ENCODE measurements at places on chromosomes 1 and 21. TPM values are rescaled to one million over a fixed set of nuclear protein-coding genes. Genes with fewer than 3 reads are reported as not detected.

DNA sequence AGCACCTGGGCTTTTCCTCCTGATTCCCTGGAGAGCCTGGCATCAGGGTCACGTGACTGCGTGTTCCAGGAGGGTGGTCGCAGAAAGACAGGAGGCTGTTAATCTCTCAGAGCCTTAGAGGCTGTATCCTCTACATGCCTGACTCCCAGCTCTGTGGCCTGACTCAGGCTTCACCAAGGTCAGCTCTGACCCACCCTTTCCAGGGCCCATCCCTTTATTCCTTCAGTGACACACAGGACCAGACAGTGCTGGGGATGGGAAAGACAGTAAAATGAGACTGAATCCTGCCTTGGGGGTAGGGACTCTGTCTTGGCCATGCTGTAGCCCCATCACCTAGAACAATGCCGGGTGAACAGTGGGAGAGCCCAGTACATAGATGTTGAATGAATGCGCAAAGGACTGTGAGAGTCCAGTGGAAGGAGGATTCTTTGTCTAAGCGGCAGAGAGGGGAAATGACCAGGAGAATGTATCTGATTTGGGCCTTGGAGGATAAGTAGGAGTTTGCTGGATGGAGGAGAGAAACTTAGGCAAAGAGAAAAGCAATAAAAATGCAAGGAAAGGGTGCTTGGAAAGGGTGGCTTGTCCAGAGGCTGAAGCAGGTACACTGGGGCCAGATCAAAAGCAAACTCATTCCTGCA lies 33.0 kb downstream of the EPHX1 start:
- no peak for DNase-seq

- DNase-seq, result no peak
Observed at GRCh38 chr1:9045861-9046510, 19.8 kb upstream of the SLC2A7 start.

GRCh38 chr1:150152772-150153456 lies 3.2 kb downstream of the PLEKHO1 start:
- peak; percentile 87 for DNase-seq

DNA sequence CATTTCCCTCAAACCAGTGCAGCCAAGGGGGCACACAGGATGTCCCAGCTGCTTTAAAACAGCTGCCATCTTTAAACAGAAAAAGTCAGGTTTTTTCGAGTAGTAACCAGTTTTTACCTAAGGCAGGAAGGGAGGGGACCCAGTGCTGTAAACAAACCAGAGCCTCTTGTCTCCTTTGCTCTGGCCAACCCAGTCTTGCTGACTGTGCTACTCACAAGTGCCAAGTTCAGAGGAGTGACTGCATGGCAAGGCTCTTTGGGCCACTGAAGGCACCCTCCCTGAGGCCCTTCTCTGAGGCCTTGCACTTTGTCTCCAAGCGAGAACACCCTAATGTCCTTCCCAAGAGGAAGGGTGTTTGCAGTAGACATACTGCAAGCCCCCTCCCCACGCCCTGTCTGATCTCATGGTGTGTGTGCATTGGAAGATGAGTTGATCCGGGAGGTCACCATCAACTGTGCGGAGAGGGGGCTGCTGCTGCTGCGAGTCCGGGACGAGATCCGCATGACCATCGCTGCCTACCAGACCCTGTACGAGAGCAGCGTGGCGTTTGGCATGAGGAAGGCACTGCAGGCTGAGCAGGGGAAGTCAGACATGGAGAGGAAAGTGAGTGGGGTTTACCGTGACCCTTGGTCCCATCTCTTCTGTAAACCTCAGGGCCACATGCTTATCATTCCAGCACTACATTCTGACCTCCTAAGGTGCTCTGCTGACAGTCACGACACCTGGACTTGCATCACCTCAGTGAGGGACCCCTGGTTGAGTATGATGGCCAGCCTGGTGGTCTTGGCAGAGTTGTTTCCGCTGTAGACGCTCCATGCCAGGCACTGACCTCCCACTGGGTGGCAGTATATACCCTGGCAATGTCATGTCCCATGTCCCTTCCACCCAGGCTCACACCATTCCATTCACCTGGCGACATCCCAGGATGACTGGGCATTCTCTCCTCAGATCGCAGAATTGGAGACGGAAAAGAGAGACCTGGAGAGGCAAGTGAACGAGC lies 4.7 kb downstream of the DNALI1 start:
- DNase-seq, result no peak

DNA sequence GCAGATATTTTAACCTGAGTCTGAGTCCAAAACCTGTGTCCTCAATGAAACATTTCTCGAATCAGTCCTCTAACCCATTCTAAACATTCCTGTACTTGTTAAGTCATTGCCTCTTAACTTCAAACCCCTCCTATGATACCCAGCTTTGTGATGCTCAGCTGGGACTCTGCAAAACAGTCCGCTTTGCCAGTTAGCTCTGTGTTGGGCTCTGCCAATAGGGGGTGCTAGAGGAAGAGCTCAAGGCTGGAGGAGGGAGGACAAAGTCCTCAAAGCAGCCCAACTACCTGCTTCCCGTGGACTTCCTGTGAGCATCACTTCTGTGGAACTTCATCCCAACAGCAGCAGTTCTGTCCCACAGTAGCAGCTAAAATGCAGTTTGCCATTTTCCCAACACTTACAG lies 38.1 kb upstream of the SYT14 start:
- DNase-seq, result peak; percentile 27

DNA sequence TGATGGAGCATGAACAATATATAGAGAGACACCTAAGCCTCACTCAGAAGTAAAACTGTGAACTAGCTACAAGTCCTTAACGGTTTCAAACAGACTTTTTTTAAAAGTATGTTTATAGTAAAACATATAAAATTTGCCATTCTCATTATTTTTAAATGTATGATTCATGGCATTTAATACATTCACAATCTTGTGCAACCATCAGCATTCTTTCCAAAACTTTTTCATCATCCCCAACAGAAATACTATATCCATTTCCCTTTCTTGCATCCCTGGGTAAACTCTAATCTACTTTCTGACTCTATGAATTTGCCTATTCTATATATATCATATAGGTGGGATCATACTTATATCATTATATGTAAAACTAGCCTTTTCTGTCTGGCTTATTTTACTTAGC lies 25.5 kb downstream of the EVI5 start:
- no peak for DNase-seq

The C1orf94 gene
- total RNA-seq, result not detected

DNA sequence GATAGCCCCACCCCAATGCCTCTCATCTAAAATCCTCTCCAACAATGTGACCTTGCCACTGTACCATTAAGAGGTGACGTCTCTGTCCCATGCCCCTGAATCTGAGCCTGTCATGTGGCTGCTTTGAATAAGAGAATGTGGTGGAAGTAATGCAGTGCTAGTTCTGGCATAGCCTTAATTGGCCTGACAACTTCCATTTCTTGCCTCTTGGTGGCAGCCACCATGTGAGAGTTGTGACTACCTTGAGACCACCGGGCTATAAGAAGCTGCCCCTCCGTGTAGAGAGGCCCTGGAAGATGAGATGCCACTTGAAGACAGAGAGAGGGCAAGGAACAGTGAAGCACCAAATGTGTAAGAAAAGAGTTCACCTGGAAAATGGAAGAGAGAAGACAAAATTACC lies 95.4 kb downstream of the POFUT2 start:
- no peak for DNase-seq

The OSCP1 gene
- total RNA-seq, result 9.4 TPM

GRCh38 chr21:45916011-45916840 lies 65.3 kb upstream of the COL6A1 start:
- peak; percentile 74 for DNase-seq

- DNase-seq, result no peak
Observed at GRCh38 chr1:155873860-155874259, 14.5 kb downstream of the SYT11 start.

The S100A7A gene
- not detected for total RNA-seq

GRCh38 chr1:116234429-116234828 lies 123.2 kb downstream of the MAB21L3 start:
- no peak for DNase-seq

GRCh38 chr21:14850394-14850793 lies 214.4 kb downstream of the NRIP1 start:
- DNase-seq, result no peak

The CD247 gene
- total RNA-seq, result 0.21 TPM

The TMEM53 gene
- 25.5 TPM for total RNA-seq

GRCh38 chr1:86542631-86543030 lies 4.2 kb upstream of the CLCA4 start:
- no peak for DNase-seq

DNA sequence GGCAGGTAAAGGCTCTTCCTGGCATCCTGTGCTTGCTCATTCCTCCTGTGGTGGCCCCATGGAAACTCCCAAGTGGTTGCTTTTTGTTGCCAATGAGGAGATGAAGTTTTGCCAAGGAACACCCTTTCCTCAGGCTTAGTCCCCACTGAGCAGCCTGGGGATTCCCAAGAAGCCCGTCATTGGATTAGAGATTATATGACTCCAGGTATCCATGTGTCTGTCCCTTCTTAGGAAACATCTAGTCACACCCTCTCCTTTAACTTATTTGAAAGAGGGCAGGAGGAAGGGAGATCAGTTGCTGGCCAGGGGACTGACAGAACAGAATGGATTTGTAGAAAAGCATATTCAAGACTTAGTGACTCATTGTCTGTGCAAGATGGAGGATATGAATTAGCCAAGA lies 3.8 kb upstream of the LCE3A start:
- DNase-seq, result no peak

The KRTAP10-6 gene
- total RNA-seq, result not detected

- no peak for DNase-seq
Observed at GRCh38 chr1:64111787-64112186, 91.6 kb upstream of the UBE2U start.

The C1orf226 gene
- total RNA-seq, result 1.0 TPM

- DNase-seq, result no peak
Observed at GRCh38 chr1:51313961-51314777, 16.2 kb downstream of the TTC39A start.

DNA sequence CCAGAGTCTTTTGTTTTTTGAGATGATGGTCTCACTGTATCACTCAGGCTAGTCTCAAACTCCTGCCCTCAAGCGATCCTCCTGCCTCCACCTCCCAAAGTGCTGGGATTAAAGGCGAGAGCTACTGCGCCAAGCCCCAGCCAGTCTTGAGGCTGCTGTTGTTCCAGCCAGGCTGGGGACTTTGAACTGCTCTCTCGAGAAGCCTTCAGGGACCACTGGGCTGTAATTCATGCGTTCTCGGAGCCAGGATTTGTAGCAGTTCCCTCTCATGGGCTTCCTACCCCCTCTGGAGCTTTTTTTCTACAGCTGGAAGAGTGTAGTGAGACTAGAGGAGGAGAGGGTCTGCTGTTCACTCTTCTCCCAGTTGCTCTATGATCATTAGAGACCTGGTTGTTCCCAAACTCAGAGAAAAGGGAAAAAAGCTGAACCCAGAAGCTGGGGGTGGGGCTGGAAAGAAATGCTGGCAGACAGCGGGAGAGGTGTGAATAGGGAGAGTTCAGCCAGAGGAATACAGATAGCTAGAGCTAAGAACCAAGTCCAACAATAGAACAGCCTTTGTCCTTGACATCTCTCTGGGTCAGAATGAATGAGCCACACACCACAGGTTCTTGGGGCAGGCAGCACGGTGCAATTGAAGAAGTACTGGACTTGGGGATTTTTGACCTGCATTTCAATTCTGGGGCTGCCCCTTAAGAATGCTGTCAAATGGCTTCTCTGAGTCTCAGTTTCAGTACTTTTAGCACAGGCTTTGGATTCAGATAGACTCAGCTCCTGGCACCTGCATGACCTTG lies 13.2 kb upstream of the SLC41A1 start:
- DNase-seq, result no peak

DNA sequence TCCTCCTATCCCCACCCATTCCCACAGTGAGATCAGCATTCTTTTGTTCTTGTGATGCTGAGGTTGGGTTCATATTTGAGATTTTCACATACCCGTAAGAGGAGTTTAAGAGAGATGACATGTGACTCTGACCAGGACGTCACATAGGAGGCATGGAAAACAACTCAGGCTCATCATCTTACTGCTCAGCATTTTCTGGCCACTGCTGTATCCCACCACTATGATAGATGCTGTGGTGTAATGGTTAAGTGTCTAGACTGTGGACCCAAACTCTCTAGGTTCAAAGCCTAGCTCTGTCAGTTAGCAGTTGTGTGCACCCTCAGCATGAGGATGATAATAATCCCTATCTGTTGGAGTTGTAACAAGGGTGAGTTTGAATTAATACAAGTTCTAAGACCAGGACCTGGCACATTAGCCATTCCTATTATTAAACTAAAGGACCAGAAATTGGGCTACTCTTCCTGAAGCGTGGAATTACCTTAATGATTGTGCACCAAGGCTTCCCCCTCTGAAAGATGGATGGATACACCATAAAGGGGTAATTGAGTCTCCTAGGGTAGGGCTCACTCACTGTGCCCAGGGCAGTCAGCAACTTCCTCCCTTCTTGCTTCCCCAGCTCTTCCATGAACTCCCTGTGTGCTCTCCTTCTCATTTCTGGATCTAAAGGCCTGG lies 40.9 kb downstream of the LGR6 start:
- DNase-seq, result peak; percentile 37

- DNase-seq, result peak; percentile 64
Observed at GRCh38 chr1:21254335-21254951, 35.8 kb downstream of the ECE1 start.

GRCh38 chr1:25871086-25871703 lies 4.3 kb downstream of the PAQR7 start:
- peak; percentile 59 for DNase-seq

- DNase-seq, result peak; percentile 88
Observed at GRCh38 chr1:155017041-155017945, 14.7 kb downstream of the ZBTB7B start.

GRCh38 chr1:15685820-15686219 lies 1.7 kb downstream of the PLEKHM2 start:
- no peak for DNase-seq

GRCh38 chr1:245258271-245258920 lies 103.6 kb downstream of the KIF26B start:
- no peak for DNase-seq

- DNase-seq, result peak; percentile 35
Observed at GRCh38 chr1:58996341-58997059, 212.7 kb upstream of the JUN start.

GRCh38 chr1:152919071-152919470 lies 10.7 kb downstream of the IVL start:
- no peak for DNase-seq

The DSCAM gene
- not detected for total RNA-seq

The CLCNKA gene
- total RNA-seq, result not detected

The LCE6A gene
- total RNA-seq, result not detected

- no peak for DNase-seq
Observed at GRCh38 chr1:43821471-43821870, 112.1 kb upstream of the ARTN start.

The SLC44A3 gene
- 2.2 TPM for total RNA-seq

GRCh38 chr1:226829105-226829504 lies 41.3 kb upstream of the PSEN2 start:
- no peak for DNase-seq

The NBPF4 gene
- not detected for total RNA-seq

DNA sequence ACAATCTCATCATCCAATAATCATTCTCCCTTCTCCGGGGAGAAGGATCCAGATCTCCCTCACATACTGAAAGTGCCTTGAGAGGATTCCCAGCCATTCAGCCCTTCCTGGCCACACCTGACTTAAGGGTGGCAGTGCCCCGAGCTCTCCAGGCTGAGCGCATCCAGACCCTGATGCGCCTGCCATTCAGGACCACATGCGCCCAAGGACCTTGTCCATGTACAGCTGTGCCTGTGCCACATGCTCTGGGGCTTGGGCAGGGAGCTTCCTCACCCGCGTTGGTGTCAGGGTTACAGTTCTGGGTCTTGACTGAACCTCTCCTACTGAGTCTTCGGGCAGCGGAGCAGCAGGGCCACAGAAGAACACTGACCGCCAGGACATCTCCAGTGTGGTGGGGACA lies 121.1 kb downstream of the KIAA0319L start:
- no peak for DNase-seq

The CFAP126 gene
- not detected for total RNA-seq

The SYTL1 gene
- total RNA-seq, result 0.05 TPM

The GJA5 gene
- not detected for total RNA-seq

GRCh38 chr1:75136921-75137641 lies 2.9 kb downstream of the LHX8 start:
- no peak for DNase-seq
